ENCODE measurements at places on chromosomes 4 and X.

DNA sequence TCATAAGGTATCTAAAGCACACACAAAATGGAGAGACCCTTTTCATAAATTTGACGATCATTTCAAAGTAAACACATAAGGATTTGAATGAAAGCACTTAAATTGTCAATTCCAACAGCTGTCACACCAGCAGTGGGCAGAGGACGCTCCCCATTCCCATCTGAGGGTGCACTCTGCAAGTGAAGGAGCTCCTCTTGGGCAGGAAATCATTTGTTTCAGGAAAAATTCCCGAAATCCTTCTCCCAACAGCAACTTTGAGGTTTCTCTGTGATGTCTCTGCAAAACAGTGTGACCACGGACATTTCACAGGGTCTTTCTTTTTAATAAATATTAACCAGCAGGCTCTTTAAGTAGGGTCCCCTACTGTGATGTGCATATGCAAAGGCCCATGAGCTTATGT lies 111.0 kb downstream of the EPHA5 start:
- no peak for DNase-seq

DNA sequence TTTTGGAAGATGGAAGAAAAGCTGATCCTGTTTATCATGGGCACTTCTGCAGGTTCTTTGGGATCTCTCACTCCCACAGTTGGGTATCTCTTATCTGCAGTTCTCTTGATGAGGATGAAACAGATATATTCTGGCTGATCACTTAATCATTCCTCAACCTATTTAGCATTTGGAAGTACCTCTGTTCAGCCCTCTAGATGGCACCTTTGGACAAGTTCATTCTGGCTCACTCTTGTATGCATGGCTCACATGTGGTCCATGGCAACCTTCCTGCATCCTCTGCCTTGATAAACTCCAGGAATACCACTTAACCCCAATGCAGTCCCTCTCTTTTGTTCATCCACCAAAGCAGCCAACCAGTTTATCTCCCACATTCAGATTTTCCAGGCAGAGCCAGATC lies 74.2 kb downstream of the SMARCA5 start:
- DNase-seq: no peak

- no peak for DNase-seq
Observed at GRCh38 chr4:26334366-26334765, 13.6 kb downstream of the RBPJ start.

- no peak for DNase-seq
Observed at GRCh38 chr4:162229670-162230069, 65.9 kb upstream of the FSTL5 start.

DNA sequence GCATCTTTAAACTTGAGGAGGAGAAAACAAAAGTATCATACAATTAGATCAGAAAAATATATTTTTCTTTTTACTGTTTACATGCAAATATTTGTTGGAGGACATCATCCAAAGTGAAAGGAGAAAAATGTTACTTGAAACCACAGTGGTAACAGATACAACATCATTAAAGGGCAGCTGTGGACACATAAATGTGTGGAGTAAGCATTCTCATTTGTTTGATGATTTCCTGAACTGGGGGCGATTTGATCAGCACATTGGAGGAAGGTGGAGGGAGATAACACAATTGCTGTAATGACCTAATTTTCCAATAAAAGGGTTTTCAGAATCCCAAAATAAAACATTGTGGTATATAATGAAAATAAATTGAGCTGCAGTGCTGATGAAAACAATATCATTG lies 314.5 kb upstream of the HS3ST1 start:
- no peak for DNase-seq

- no peak for DNase-seq
Observed at GRCh38 chrX:23840674-23841073, 57.7 kb downstream of the SAT1 start.

DNA sequence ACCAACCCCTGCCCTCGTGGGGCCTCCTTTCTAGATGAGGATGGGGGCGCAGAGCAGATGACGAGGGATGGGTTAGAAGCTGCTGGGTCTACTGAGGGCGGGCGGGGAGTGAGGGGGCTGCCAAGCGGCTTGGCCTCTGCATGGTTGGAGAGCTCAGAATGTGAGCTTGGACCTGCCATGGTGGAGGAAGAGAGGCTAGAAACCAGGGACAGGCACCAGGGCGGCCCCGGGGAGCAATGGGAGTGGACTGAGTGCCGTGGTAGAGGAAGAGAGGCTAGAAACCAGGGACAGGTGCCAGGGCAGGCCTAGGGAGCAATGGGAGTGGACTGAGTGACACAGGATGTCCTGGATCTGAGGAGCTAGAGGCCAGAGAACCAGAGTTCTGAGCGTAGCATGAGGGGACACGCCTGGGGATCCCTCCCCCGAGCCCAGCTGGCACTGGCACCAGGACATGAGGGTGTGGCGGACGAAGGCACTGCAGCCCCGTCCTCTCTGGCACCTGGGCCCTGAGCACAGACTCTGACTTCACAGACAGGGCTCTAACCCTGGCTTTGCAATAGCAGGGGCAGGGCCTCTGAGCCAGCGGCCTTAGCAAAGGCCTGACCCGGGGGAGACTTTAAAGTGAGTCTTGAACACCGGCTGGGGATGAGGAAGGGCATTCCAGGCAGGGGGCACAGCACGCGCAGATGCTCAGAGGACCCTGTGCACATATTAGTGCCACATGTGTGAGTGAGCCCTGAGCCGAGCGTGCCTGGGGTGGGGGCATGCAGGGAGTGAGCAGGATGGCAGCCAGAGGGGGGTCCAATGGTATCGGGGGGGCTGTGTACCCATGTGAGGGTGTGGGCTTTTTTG lies 214.0 kb upstream of the PSAPL1 start:
- DNase-seq: no peak

DNA sequence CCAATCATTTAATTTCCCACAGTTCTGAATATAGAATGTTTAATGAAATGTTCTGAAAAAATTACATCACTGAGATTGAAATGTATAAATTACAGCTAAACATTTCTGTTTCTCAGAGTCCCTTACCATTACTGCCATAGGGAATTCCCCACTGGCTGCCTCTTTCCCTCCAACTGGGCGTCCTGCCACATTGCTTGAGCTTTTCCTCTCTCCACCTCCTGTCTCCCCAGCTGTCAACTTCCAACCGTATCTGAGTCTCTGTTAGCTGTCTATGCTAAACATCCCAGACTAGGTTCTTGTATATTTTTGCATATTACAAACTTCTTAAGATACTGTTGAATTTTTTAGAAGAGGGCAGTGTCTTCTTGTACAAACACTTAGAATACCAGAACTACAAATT lies 407.3 kb upstream of the SLIT2 start:
- DNase-seq: no peak

DNA sequence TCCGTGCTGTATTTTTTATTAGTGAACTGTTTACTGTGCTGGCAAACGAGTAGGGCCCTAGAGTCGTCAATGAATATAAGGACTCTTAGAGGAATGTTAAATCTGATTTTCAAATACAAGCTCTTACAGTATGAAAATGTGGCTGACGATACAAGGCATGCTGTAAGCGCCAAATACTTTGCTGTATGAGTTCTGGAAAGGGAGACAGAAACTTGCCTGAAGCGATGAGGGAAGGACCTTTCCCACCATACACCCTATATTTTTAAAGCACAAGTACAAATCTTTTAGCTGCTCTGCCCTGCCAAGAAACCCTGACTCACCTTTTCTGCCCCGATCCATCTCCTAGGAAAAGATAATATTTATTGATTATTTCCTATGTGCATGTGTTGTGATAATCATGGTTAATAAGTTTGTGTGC lies 15.7 kb upstream of the RUFY3 start:
- DNase-seq: no peak
